ENCODE measurements at places on chromosomes 16 and 17. TPM values are rescaled to one million over a fixed set of nuclear protein-coding genes. Genes with fewer than 3 reads are reported as not detected.

The VASN gene
- 5.5 TPM for total RNA-seq

GRCh38 chr17:6286233-6286632 lies 148.7 kb downstream of the AIPL1 start:
- DNase-seq: no peak

- no peak for DNase-seq
These were observed 34.2 kb upstream of the HS3ST3A1 start for GRCh38 chr17:13635951-13636350.

DNA sequence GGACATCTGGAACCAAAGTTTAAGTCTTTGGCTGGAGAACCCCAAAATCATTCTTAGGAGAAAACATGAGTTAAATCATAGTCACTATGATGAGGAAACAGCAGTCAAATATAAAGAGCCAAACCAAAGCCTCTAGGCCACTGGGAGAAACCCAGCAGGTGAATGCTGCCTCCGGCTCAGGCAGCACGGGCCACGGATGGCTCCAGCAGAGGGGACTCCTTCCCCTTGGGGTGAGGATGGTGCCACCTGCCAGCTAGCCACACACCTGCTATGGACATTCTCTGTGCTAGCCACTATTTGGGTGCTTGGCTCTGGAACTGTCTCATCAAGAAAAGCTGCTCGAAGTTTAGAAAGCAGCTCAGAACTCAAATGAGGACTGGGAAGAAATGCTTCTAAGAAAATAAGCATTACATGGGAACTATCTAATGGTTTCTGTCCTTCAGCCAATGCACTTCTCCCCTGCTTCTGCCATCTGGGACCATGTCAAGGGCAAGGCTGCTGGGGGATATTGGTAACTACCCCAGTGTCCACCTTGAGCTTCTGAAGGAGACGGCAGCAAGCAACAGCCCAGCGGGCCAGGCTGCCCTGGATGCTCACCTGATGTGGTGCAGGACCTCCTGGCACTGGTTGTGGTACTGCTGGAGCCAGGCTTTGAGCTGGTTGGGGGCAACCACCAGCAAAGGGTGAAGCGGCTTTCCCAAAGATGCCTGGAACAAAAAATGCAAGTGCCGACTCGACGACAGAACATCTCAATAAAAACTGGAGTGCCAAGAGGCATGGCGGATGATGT lies 22.5 kb downstream of the ELAC2 start:
- no peak for DNase-seq

DNA sequence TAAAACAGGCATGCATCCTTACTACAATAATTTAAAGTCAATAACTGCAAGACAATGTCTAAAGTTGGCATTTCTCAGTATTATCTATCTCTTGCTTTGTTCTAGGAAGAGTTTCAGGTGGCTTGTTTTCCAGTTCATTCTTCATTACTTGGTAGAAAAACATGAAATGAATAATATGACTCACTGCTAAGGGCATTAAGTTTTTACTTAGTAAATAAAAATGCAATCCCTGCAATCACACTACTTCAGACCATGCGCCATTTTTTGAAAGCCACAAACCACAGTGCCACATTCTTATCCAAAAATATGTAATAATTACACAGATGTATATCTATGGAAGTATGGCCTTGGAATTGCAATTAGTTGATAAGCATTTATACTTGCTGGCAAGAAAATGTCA lies 55.4 kb downstream of the CREBBP start:
- no peak for DNase-seq

GRCh38 chr16:22928882-22929435 lies 115.0 kb downstream of the HS3ST2 start:
- DNase-seq: no peak

- DNase-seq: no peak
These were observed 3.0 kb downstream of the SETD6 start for GRCh38 chr16:58518083-58518979.

DNA sequence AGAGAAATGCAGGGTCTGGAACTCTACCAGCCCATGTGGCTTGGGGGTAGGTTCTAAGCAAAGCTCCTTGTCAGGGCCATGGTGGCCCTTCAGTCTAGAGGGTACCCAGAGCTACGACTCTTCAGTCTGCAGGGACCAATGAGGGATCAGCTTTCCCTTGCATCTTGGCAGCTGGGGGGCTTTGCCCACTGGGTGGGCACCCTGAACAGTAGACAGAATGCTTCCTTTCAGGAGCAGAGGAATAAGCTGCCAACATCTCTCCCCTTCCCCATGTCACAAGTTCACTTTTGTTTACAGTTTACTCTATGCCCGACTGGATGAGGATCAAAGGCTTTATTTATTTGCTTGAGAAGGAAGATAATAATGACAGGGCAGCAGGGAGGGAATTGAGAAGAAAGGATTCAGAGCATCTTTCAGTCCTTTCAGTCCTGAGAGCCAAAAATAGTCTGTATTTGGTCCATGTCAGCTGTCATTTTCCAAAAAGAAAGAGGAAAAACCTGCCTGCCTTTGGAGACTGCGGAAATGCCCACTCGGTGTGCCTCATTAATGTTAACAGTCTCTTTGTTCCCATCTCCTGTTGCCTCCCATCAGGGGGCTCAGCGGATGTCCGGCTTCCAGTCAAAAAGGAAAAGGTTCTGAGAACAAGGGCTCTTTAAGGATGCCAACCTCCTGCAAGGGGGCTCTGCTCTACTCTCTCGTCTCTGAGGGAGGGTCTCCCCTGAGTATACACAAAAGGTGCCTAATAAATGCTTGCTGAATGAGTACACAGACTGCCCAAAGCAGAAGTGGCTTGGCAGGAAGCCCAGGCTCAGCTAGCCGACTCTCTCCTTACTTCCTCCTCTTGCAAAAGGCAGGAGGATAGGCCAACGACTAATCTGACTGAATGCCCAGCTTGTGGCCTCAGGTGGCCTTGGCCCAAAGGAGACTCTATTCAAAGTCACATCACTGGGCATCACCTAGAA lies 17.1 kb downstream of the TRAF4 start:
- peak; percentile 64 for DNase-seq

DNA sequence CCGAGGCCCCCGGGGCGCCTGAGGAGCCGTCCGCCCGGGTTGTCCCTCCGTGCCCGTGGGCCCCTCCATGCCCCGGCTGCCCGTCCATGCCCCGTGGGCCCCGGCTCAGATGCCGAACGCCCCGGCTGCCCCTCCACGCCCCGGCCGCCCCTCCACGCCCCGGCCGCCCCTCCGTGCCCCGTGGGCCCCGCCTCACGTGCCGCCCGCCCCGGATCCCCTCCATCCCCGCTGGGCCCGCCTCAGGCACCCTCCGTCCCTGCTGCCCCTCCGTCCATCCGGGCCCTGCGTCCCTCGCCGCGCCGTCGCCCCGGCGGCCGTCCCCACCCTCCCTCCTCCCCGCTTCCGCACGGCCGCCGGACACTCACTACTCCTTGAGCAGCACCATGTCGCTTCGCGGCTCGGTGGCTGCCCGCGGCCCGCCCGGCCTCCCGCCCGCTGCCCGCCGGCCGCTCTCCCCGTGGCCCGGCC lies 382 bp downstream of the PITPNA start:
- DNase-seq: peak; percentile 51

DNA sequence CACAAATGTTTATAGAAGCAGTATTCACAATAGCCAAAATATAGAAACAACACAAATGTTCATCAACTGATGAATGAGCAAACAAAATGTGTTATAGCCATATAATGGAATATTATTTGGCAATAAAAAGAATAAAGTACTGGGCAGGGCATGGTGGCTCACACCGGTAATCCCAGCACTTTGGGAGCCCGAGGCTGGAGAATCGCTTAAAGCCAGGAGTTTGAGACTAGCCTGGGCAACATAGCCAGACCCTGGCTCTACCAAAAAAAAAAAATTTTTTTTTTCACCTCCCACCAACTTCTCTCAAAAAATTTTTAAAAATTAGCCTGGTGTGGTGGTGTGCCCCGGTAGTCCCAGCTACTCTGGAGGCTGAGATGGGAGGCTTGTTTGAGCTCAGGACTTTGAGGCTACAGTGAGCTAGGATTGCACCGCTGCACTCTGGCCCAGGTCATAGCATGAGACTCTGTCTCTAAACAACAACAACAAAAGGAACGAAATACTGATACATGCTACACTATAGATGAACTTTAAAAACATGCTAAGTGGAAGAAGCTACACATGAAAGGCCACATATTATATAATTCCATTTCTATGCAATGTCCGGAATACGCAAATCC lies 10.7 kb upstream of the PECAM1 start:
- DNase-seq: no peak

GRCh38 chr17:17568772-17569195 lies 22.7 kb downstream of the PEMT start:
- DNase-seq: peak; percentile 81

- no peak for DNase-seq
These were observed 35.0 kb downstream of the GPT2 start for GRCh38 chr16:46918905-46919792.

DNA sequence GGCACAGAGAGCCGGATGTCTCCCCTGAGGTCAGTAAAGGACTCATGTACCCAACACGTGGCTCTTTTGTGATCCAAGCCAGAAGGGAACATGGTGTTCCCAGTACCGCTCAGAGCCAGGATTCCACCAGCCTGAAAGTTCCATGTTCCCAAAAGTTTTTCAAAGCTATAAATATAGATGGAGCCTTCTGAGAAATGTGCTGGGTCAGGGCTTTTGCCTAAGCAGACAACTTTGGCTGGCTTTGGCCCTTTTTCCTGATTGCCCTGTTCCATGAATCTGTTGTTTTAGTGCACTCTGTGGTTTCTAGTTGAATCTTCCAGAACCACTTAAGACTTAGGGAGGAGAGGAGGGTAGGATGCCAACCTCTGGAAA lies 128.5 kb upstream of the HS3ST2 start:
- DNase-seq: peak; percentile 46

The ZNF469 gene
- 0.74 TPM for total RNA-seq

The P2RX5 gene
- 18.3 TPM for total RNA-seq

The NTN1 gene
- 60.3 TPM for total RNA-seq

The TPSG1 gene
- total RNA-seq: not detected

DNA sequence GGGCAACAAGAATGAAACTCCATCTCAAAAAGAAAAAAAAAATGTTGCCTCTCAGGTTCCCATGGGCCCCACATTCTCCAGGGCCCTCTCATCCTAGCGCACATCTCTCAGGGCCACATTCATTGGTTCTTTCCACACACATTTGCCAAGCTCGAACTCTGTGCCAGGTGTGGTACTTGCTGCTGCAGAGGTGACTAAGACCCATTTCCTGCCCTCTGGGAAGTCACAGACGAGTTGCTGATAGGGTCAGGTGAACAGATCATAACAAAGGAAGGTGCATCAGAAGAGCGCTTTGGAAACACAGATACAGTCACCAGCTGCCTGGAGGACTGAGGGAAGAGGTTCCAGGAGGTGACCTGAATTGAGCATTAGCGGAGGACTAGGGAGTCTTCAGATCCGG lies 1.0 kb downstream of the GSDMA start:
- no peak for DNase-seq

- no peak for DNase-seq
These were observed 5.1 kb downstream of the PRSS22 start for GRCh38 chr16:2852731-2853507.

- no peak for DNase-seq
These were observed 64.3 kb downstream of the SOCS1 start for GRCh38 chr16:11191665-11192064.

- DNase-seq: no peak
These were observed 36.2 kb downstream of the RGS9 start for GRCh38 chr17:65173284-65173793.

DNA sequence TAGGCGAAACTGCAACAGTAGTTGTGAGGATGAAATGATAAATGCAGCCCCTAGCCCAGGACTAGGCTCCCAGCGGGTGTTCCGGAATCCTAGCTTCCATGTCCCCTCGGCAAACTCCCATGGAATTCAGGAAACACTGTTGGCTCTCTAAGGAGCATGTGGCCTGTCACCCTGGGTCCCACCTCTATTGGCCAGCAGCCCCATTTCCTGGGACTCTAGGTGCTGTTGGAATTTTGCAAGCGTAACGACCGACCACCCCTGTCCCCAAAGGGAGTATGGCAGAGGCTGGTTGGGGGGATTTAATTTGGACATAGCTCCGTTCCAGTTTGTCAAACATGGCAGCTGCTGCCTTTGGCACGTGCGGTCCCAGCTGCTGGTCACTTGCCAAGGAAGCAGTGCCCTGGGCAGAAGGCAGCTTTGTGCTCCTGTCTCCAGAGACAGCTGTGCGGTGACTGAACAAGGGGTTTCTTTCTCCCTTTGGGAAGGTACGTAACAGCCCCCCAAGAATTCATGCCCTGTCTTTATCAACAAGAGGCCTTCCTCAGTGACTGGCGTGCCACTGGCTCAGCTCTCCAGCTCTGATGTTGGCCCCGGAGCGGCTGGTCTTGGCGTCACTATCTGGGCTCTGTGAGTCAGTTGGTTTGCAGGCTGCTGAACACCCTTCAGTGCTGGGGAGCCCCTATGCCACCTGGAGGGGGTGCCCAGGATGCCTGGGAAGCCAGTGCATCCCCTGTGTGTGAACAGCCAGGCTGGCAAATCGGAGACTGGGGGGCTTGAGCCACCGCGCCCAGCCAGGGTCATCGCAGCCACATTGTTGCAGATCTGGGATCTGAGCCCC lies 235.2 kb upstream of the TNRC6C start:
- DNase-seq: peak; percentile 38

- DNase-seq: no peak
These were observed 26.2 kb upstream of the MAP3K14 start for GRCh38 chr17:45342871-45343526.

- DNase-seq: no peak
These were observed 88.8 kb upstream of the TNRC6C start for GRCh38 chr17:77869665-77870132.

The TPSD1 gene
- not detected for total RNA-seq

GRCh38 chr16:69110406-69110805 lies 5.0 kb downstream of the HAS3 start:
- no peak for DNase-seq

DNA sequence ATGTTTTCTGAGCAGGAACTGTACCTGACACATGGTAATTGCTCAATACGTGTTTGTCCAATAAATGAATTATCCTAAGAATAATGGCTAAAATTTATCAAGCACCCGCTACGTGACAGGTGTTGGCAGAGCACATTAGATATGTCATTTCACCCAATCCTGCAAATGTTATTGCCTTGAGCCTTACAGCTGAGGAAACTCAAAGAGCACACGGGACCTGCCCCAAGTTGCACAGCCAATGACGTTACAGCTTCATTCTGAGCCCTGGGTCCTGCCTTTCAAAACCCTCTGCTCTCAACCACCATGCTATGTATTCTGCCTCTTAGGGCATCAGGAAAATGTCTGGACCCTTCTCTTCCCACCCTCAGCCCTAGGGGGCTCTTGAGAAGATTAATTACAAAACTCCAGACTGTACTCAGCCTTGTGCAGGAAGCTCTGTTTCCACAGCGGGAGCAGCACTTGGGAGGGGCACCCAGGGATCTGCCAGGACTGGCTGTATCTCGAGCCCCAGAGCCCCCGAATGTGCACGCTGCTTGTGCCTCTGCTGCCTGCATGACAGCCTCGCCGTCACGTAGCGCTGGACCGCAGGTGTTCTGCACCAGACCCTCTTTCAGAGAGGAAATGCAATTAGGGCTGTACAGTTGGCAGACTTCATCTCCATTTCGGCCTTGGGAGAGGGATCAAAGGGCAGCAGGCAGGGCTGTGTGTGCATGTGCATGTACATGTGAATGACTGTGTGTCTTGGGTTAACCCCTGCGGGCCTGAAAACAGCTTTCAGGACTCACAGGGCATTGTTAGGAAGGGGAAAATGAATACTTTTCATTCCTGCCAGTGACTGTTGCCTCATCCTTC lies 71.6 kb downstream of the GPR139 start:
- no peak for DNase-seq
